NCI-H1048 (cell line): ENCODE measurements at places on chromosomes 1 and 21.

GRCh38 chr1:180219776-180220175, 10.3 kb upstream of the LHX4 start:
- no peak for DNase-seq

DNA sequence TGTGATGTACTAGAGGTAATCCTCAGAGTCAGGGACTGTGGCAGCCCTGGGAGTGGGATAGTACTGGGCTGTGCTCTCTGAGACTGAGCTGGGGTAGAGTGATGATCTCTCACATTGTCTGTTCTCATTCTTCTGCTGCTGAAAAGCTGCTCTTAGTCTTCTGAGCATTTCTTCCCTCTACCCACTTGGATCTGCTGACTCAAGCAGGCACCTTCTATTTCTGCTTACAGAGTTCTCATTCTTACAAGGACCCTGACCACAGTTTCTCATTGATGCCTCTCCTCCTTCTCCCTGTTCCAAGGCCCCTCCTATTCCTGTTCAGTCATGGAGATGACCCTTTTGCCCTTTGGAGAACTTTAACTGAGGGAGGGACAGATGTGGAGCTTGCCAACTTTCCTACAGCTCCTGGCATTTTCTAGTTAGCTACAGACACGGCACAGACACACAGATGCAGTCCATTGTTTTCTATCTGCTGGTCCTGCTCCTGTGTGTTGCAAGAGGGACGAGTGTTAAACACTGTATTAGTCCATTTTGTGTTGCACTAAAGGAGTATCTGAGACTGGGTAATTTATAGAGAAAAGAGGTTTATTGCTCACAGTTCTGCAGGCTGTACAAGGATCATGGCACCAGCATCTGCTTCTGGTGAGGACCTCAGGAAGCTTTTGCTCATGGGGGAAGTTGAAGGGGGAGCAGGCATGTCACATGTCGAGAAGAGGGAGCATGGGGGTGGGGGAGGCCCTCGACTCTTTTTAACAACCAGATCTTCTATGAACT, 12.3 kb downstream of the MAPKAPK2 start:
- no peak for DNase-seq

DNA sequence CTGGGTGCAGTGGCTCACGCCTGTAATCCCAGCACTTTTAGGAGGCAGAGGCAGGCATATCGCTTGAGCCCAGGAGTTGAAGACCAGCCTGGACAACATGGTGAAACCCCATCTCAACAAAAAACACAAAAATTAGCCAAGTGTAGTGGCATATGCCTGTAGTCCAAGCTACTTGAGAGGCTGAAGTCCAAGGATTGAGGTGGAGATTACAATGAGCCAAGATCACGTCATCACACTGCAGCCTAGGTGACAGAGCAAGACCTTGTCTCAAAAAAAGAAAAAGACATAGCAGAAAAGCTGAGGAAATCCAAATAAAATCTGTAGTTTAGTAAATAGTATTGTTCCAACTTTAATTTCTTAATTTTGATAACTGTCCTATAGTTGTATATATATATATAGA, 11.5 kb upstream of the ASH1L start:
- no peak for DNase-seq

GRCh38 chr1:174258148-174258550, 98.8 kb downstream of the RABGAP1L start:
- peak; percentile 40 for DNase-seq

- no peak for DNase-seq
Observed at GRCh38 chr1:184641894-184642293, 112.8 kb downstream of the EDEM3 start.

DNA sequence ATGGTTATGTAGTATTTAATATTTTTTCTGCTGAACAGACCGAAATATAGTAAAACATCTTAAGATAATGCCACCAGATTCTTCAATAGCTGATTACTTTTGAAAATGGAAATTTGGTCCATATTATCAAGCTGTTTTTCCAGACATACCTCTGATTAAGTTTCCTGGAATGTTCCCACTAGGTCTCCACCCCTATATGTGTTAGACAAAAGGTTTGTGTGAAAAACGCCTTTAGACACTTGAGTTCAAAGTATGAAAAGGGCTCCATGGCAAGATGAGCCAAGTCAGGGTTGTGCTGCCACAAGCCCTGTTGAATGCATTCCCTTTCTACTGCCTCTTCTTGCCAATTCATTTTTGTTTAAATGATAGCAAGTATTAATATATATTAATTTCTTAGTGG, 52.7 kb downstream of the ZBTB17 start:
- DNase-seq: no peak

GRCh38 chr1:119664067-119664466, 16.0 kb upstream of the ZNF697 start:
- no peak for DNase-seq

DNA sequence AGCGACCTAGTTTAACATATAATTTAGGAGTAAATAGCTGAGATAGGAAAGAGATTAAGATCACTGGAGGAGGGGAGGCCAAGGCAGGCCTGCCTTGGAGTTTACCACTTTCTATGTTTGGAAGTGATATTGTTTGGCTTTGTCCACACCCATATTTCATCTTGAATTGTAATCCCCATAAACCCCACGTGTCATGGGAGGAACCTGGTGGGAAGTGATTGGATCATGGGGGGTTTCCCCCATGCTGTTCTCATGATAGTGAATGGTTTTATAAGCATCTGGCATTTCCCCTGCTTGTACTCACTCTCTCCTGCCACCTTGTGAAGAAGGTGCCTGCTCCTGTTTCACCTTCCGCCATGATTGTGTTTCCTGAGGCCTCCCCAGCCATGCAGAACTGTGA, 58.3 kb upstream of the ARTN start:
- no peak for DNase-seq

DNA sequence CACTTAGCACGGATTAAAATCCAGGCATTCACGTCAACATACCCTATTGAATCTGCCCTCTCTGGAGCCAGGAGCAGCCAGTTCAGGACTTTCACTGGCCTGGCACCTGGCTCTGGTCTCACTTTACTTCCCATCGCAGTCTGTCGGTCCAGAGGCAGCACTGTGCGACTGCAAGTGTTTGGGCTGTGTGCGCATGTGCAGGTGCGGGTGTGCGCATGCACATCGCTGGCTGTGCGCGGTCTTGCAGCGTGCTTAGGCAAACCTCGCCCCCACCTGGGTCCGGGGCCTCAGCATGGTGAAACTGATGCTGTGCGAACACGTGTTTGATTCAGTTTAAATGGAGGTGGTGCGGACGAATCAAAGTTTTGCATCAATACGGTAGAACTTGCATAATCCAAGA, 38.0 kb downstream of the ATF3 start:
- no peak for DNase-seq

- no peak for DNase-seq
Observed at GRCh38 chr1:78715181-78715661, 65.6 kb downstream of the IFI44 start.

- no peak for DNase-seq
Observed at GRCh38 chr1:86778569-86779239, 74.3 kb downstream of the SH3GLB1 start.

- DNase-seq: no peak
Observed at GRCh38 chr1:13540866-13541265, 27.1 kb upstream of the LRRC38 start.

- DNase-seq: no peak
Observed at GRCh38 chr1:243499711-243500110, 243.9 kb downstream of the SDCCAG8 start.

GRCh38 chr1:14946011-14946359, 207.6 kb upstream of the TMEM51 start:
- no peak for DNase-seq

- DNase-seq: no peak
Observed at GRCh38 chr1:159510229-159510541, 25.6 kb downstream of the OR10J5 start.

- DNase-seq: no peak
Observed at GRCh38 chr1:45014321-45015028, 2.4 kb downstream of the UROD start.

GRCh38 chr1:92502247-92502646, 15.5 kb upstream of the GFI1 start:
- no peak for DNase-seq

- DNase-seq: peak; percentile 39
Observed at GRCh38 chr1:193406901-193407300, 220.5 kb upstream of the B3GALT2 start.

- DNase-seq: no peak
Observed at GRCh38 chr1:84401156-84401555, 2.9 kb downstream of the DNASE2B start.

DNA sequence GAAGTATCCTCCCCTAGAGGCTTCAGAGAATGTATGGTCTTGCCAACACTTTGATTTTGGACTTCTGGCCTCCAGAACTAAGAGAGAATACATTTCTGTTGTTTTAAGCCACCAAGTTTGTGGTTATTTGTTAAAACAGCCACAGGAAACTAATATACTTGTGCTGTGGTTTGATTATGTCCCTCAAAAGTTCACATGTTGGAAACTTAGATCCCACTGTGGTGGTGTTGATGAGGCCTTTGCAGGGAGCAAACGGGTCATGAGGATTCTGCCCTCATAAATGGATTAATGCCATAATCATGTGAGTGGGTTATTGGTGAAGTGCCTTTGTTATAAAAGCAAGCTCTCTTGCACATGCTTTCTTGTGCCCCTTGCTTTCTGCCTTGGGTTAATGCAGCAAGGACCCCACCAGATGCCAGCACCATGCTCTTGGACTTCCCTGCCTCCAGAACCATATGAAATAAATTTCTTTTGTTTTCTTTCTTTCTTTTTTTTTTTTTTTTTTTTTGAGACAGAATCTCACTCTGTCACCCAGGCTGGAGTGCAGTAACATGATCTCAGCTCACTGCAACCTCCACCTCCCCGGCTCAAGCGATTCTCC, 157.3 kb downstream of the CLIC6 start:
- DNase-seq: no peak

- DNase-seq: no peak
Observed at GRCh38 chr1:67690411-67690810, 5.4 kb downstream of the GADD45A start.

DNA sequence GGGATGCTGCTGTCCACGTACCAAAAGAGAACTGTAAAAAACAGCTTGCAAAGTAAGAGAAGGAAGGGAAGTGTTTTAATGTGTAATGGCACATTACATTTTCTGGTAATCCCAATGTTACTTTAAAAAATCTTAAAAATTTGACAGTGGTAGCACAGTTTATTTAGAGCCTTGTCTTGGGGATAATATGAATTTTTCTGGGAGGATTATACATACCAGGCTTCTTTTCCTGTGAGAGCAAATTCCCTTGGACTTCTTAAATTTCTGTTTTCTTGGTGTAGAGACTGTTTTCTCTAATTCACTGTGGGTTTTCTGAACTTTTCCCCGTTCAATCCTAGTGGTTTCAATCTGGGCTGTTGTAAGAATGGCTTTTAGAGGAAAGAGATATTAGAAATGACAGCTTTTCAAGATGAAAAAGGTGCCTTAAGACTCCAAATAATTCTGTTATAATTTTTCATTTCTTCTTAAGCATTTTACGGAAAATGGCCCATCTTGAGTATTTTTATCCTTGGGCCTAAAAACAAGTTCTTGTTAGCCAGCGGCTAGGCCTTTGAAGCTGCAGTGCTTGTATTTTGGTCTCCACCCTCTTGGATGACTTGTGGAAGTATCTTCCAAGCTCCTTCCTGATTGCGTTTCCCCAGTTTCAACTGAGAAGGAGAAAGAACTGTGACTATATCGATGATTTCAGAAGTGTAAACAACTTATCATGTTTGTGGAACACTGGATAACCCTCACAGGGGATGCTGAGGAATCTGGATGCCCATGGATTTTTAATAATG, 70.0 kb downstream of the LEPR start:
- no peak for DNase-seq

DNA sequence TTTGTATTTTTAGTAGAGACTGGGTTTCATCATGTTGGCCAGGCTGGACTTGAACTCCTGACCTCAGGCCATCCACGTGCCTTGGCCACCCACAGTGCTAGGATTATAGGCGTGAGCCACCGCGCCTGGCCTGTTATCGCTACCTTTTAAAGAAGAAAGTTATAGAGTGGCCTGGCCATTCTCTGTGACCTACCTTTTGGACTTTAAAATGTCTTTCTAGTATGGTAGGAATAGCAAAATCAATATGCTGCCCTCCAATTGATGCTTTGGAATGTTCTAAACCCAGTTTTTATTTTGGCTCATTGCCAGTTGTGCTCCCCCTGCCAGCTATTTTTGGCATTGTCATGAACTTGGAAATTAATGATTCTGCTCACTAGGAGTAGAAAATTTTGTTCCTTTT, 19.9 kb downstream of the HIPK1 start:
- DNase-seq: no peak

DNA sequence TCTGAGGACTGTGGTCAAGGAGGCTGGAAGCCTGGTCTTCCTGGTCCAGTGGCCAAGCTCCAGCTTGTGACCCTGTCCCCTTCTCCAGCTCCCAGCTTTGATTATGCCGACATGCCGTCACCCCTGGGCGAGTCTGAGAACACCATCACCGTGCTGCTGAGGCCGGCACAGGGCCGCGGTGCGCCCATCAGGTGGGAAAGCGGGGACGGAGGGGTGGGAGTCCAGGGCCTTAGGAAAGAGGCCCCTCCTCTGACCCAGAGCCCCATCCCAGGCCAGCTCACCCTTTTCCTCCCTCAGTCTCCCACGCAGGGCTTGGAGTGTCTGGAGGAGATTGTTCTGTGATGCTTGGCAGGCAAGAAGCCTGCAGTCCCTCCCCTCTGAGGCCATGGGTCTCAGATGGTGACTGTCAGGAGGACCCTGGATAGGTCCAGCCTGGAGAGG, 43.6 kb downstream of the PTPRU start:
- no peak for DNase-seq

DNA sequence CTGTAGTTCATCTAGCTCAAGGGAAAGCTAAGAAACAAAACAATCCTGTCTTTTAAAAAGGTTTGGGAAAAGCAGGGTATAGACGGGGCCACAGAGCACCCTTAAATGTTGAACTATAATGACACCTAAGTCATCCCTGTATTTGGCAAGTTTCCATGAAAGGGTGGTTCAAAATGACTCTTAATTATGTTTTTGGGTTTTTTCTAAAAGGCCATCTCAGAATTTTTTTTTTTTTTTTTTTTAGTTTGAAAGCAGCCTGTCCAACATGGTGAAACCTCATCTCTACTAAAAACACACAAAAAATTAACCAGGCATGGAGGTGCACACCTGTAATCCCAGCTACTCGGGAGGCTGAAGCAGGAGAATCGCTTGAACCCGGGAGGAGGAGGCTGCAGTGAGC, 22.2 kb downstream of the TOMM20 start:
- no peak for DNase-seq
